Activated naive CD4-positive, alpha-beta T cell treated with anti-CD3 and anti-CD28 coated beads for 36 hours (primary cell): ENCODE measurements at places on chromosomes 12 and 14.

GRCh38 chr14:22380571-22381407 is 208.2 kb downstream of the DAD1 start:
- no peak for DNase-seq

DNA sequence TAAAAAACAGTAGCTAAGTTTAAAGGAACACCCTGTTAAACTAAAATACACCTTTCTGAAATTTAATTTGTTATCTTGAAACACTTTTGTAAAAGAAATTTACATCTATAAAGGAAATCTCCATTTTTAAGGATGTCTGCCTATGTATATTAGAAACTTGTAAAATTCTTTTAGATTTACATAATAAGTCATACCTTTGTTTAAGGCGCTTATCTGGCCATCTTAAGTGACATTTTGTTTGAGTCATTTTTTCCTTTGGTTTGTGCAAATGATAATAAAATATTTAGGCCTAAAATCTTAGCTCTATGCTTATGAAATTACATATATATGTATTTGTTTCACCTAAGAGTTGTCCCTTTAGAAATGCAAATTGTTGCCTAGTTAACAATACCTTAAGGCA is 1193.4 kb downstream of the FSCB start:
- no peak for DNase-seq

- DNase-seq: no peak
These were observed 72.5 kb downstream of the SLC8A3 start for GRCh38 chr14:70116278-70116677.

- DNase-seq: no peak
These were observed 105.9 kb downstream of the PRMT8 start for GRCh38 chr12:3596703-3597415.

GRCh38 chr14:100304825-100305323 is 1.4 kb downstream of the SLC25A29 start:
- no peak for DNase-seq

- DNase-seq: no peak
These were observed 73.8 kb upstream of the RFX4 start for GRCh38 chr12:106508966-106509365.

- DNase-seq: no peak
These were observed 67.2 kb upstream of the DIO2 start for GRCh38 chr14:80278293-80279023.

- DNase-seq: no peak
These were observed 161.7 kb downstream of the DPF3 start for GRCh38 chr14:72732022-72732780.

DNA sequence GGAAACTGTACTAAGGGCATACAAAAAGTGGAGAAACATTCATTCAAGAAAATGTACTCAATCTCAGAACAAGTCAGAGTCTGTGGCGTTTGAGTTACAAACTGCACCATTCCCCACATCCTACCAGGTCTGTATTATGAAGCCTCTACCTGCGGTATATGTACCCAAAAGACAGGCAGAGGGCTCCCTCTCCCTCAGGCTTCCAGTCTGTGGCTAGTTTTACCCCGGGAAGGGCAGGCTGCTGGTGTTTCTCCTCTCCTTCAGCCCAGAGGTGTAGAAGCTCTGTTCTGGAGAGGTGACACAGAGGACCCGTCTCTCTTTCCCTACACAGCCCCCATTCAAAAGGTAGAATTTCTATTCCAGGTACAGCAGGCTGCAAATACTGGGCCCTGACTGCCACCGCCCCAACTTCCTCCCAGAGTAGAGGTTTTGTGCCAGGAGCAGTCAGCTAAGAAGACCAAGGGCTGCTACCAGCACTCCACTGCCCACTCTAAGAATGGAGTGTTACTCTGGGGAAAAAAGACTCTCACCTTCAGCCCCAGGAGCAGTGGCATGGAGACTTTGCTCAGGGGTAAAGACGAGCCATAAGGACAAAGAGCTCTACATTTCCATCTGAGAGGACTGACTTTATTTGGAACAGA is 39.4 kb downstream of the PARP11 start:
- no peak for DNase-seq

- no peak for DNase-seq
These were observed 46.5 kb downstream of the CACNA2D4 start for GRCh38 chr12:1872001-1872400.

GRCh38 chr14:77142005-77142800 is 612 bp upstream of the ZDHHC22 start:
- DNase-seq: no peak

DNA sequence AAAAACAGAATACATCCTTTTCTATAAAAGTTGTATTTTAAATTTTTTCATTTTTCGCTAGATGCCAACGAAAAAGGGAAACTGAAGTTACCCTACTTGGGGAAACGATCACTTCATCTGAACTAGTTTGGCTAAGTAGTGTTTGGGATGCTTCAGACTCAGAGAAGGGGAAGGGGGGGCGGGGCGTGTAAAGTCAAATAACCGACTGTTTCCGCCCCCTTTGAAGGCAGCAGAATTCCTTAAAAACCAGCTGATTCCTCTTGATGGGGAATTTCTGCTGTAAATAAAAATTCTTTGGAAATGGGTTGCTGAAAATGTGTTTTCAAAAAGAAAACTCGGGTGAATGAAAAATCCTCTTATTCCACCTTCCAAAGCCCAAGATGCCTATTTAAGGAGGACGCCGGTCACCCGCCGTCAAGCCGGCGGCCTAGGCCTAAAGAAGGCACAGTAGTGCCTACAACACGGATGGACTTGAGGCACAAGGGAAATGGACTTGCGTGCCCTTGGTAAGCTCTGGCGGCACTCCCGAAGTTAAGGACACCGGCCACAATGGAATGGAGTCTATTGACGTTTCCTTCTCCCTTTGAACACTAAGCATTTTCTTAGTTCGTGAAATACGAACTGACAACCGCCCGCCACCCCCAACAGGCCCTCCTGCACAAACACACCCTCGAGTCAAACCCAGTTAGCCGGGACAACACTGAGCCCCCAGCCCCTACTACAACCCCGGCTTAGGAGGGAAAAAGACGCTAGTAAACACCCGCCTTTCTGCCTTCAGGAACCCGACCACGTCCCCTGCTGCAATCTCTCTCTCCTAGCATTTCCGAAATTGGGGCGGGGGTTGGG is 1.9 kb downstream of the ATXN2 start:
- DNase-seq: peak; percentile 32

GRCh38 chr12:26372866-26373265 is 177.5 kb downstream of the SSPN start:
- no peak for DNase-seq

GRCh38 chr12:22242726-22243125 is 91.8 kb downstream of the ST8SIA1 start:
- DNase-seq: no peak

DNA sequence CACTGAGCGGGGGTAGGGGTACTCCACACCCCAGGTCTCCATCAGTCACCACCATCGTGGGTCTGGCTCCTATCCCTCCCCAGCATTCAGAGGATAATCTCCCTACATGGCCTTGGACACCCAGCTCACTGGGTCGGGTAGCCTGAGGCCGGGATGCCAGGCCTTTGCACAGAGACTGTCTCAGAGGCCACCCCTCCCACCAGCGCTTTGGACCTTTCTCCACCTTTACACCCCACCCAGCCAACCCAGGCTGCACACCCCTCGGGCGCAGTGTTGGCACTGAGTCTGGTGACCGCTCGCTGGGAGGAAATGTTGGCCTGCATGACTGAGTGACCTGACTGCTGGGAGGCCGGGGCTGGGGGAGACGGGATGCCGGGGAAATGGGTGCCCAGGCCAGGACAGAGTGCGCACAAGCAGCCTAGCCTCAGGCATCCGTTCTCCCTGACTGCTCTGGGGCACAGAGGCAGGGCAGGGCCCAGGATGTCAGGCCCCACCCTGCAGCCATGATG is 10.6 kb upstream of the LBHD2 start:
- no peak for DNase-seq

DNA sequence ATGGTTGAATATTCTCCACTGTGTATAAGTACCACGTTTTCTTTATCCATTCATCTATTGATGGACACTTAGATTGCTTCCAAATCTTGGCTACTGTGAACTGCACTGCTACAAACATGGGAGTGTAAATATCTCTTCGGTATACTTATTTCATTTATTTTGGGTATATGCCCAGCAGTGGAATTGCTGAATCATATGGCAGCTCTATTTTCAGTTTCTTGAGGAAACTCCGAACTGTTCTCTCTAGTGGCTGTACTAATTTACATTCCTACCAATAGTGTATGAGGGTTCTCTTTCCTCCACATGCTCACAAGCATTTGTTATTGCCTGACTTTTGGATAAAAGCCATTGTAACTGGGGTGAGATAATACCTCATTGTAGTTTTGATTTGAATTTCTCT is 623.1 kb upstream of the LRFN5 start:
- DNase-seq: no peak

DNA sequence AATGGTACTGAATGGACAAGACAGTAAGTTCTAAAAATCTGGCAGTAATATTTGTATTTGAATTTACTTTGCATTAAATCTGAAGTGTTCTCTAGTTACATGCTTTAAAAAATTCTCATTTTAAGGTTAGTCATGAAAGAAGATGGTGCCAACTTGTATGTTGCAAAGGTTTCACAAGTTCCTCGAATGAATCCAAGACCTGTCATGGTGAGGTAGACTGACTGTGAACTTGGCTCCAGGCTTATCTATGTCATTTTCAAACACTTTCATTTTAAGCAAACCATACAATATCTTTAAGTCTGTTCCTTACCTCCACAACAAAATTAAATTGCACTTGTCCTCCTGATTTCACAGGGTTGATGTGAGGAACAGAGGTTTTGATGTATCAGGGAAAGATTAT is 23.4 kb downstream of the CLEC2D start:
- no peak for DNase-seq

- DNase-seq: no peak
These were observed 601 bp downstream of the MDGA2 start for GRCh38 chr14:47674543-47675465.

DNA sequence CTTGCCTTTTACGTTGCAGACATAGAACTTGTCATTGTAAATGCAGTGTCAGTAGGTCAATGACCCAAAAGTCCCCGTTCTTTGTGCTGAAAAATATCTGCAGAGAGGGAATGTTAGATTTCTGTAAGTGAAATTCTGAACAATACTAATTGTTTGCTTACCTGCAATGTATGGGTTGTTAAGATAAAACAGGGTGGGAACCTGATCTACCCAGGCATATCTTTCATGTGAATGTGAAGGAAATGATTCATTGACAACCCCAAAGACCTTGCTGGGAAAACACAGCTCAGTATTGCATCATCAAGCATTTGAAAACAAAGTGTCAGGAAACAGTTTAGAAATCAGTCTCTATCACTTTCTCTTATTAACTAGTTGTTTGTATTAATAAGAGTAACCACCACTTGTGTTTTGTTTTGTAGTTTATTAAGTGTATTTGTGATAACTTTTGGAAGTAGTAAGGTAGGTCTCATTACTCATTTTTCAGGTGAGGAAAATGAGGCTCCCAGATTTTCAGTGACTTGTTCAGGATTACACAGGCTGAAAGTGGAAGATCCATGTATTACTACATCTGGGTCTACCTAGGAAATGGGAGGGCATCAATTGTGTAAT is 57.9 kb upstream of the SLC38A2 start:
- peak; percentile 64 for DNase-seq

DNA sequence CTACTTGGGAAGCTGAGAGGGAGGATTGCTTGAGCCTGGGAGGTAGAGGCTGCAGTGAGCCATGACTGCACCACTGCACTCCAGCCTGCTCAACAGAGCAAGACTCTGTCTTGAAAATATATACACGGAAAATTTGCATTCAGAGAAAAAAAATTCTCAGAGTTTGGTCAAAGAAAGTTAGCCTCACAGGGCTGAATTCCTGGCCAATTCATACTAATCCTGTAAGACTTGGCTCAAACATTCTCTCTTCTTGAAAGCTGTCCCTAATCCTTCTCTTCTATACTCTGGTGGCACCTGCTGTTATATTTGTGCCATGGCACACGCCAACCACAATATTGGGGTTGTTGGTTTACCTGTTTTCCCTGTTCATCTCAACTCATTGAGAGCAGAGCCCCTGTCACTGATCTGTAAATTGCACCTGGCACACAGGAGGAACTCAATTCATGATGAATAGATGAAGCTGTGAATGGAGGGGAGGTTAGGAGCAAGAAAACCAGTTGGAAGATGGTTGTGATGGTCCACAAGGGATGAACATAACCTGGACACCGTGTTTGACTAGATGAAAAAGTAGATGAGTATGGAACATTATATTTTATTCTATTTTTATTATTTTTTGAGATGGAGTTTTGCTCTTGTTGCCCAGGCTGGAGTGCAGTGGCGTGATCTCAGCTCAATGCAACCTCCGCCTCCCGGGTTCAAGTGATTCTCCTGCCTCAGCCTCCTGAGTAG is 36.8 kb upstream of the SPTSSA start:
- peak; percentile 38 for DNase-seq

GRCh38 chr12:39853003-39853402 is 233.4 kb upstream of the ABCD2 start:
- no peak for DNase-seq

GRCh38 chr12:93913845-93914244 is 234.5 kb upstream of the PLXNC1 start:
- DNase-seq: no peak

DNA sequence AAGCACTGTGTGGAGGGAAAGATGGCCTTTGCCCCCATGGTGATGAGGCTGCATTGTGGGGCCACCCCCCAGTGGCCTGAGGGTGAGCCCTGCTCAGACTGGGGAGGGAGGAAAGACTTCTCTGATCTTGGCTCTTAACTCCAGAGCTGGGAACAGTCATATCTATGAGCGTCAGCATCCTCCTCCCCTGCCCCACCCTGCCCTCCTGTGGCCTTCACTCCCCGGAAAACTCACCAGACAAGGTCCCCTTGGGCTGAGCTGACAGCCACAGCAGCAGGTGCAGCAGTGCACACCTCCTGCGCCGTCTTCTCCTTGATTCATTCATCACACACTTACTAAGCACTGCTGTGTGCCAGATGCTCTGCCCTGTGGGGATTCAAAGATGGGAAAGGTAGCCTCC is 98.8 kb downstream of the B4GALNT3 start:
- DNase-seq: no peak

DNA sequence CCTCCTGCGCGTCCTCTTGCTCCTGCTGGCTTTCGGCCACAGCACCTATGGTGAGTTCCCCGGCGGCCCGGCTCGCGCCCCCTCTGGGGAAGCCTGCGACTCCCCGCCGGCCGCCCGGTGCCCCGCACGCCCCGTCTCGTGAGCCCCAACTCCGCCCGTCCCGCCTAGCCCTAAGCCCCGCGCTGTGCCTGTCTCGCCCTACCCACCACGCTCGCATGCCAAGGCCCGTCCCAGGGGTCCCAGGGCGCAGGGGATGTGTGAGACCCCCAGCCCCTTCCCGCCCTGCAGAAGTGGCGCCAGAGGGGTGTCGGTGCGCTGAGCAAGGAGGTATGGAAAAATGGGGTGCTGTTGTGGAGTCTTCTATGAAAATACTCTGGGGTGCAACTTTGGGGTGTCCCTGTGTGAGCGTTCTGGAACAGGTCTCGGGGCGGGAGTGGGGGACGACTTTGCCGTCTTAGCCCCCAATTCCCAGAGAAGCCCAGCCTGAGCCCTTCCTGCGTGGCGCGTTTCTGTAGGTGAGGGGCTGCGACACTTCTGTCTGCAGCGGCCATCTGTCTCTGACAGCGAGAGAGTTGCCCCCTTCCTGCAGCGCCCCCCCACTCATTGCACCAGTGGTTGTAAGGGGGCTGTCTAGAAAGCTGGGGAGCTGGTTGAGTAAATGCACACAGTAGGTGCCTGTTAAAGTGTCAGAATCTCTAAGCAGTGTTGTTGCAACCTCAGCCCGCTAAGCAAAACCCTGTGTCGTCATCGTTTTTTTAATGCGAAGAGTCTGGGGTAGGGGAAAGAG is 587 bp downstream of the DLK1 start:
- no peak for DNase-seq
